ENCODE measurements at places on chromosomes 2 and 18. TPM values are rescaled to one million over a fixed set of nuclear protein-coding genes. Genes with fewer than 3 reads are reported as not detected.

- DNase-seq, result peak; percentile 9
Measured at GRCh38 chr2:228819701-228820100, 451.4 kb downstream of the PID1 start.

- peak; percentile 62 for DNase-seq
Measured at GRCh38 chr2:73156539-73157124, 43.9 kb upstream of the RAB11FIP5 start.

- peak; percentile 36 for DNase-seq
Measured at GRCh38 chr2:170425281-170425751, 247.4 kb downstream of the MYO3B start.

DNA sequence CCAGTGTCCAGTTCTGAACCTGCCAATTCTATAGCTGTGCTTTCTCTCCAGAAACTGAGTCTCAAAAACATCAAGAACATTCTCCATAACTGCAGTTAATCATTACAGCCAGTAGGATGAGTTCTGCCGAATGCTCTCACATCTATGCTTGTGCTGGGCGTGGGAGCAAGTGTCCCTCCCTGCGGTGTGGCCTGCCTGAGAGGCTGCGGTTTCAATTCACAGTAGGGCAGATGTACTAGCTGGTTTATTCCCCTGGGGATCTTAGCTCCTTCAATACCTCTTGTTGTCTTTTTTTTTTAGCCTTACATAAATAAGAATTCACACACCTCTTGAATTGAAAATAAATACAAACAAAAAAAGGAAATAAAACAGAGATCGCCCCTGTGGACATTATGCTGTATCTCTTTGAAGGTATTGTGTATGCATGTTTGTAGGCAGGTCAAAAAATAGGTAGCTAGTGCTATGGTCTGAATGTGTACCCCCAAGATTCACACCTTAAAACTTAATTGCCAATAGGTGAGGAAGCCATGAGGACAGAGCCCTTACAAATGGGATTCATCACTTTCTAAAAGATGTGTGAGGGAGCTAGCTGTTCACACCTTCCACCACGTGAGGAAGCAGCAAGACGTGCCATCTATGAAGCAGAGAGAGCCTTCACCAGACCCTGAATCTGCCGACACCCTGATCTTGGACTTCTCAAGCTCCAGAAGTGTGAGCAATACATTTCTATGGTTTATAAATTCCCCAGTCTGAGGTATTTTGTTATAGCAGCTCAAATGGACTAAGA is 74.3 kb downstream of the BCL2L11 start:
- no peak for DNase-seq

- DNase-seq, result peak; percentile 59
Measured at GRCh38 chr2:230974096-230974913, 21.6 kb upstream of the SPATA3 start.

GRCh38 chr2:209986415-209986814 is 16.0 kb upstream of the RPE start:
- no peak for DNase-seq

- peak; percentile 86 for DNase-seq
Measured at GRCh38 chr2:230680463-230681170, 32.0 kb upstream of the CAB39 start.

GRCh38 chr2:46171411-46171953 is 125.7 kb upstream of the EPAS1 start:
- peak; percentile 95 for DNase-seq

- no peak for DNase-seq
Measured at GRCh38 chr18:61239051-61239450, 94.2 kb upstream of the CDH20 start.

GRCh38 chr2:168699844-168700417 is 102.5 kb upstream of the NOSTRIN start:
- peak; percentile 87 for DNase-seq

GRCh38 chr2:150274108-150274507 is 213.4 kb downstream of the RND3 start:
- peak; percentile 56 for DNase-seq

DNA sequence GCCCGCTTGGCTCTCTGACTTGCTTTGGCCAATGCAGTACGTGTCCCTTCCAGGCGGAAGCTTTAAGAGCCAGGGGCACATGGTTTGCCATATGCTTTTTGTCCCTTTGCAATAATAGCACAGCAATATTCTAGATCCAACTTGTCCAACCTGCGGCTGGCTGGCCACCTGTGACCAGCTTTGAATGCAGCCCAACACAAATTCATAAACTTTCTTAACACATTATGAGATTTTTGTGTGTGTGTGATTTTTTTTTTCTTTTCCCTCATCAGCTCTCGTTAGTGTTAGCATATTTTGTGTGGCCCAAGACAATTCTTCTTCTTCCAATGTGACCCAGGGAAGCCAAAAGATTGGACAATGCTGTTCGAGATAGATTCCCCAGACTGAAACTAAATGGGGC is 119.3 kb upstream of the SIX3 start:
- DNase-seq, result no peak

- DNase-seq, result no peak
Measured at GRCh38 chr18:5890331-5891183, 4.8 kb downstream of the TMEM200C start.

DNA sequence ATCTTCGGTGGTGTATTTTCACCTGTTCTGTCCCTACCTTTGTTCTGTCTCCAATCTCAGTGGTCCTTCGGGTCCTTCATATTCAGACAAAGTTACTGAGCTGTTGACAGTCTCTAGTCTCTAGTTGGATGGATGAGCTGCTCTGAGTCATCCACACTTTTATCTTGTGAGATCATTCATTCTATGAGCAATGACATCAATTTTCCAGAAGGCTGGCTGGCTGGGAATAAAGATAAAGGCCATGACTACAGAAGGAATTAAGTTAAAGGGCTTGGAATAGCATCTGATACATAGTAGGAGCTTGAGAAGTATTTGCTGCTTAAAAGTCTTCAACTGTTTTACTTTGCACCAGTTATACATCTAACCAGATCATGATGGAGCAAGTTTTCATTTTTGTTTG is 43.1 kb upstream of the SLC39A10 start:
- DNase-seq, result peak; percentile 95

- DNase-seq, result no peak
Measured at GRCh38 chr2:235049069-235049468, 97.3 kb downstream of the SH3BP4 start.

DNA sequence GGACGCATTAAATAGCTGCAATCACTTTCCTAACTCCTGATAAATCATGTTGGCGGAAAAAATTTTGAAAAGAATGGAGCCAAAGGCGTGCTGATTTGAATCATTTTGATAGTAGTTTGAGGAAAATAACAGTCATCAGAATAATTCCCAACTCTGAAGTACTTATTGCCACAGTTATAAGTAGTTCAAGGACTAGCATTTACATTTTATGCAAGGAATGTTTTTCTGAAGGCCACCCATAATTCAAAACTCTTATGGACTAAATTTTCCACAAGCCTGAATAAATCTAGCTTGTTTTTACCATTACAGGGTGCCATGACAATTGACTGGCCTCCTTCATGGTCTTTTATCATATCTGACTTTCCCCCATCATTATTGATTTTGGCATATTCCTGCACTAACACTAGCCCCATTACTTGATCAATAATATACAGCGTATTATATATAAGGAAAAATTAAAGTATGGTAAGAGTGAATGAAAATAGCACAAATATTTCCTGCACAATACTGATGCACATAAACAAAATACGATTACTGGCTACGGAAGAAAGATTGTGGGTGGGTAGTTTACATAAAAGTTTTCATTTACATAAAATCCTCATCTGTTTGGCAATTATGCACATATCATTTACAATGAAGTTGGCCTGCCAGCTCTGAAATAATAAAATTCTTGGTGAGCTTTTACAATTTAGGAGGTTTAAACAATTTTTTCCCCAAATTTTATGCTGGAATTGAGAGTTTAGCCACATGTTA is 334.6 kb downstream of the ARL6IP6 start:
- DNase-seq, result no peak

DNA sequence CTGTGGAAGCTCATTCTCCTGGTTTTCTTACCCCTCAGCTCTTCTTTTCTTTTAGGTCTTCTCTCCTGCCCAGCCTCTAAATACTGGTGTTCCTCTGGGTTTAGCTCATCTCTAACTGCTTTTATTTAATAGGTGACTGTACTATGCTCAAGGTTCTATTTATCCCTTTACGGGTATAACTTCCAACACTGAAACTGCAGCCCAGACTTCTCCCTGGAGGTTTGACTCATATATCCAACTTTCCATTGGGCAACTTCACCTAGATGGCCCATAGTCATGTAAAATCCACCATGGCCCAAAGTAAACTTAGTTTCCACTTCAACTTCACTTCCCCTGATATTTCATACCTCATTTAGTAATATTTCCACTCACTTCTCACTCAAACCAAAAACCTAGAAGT is 273.1 kb downstream of the PLCL1 start:
- DNase-seq, result no peak

DNA sequence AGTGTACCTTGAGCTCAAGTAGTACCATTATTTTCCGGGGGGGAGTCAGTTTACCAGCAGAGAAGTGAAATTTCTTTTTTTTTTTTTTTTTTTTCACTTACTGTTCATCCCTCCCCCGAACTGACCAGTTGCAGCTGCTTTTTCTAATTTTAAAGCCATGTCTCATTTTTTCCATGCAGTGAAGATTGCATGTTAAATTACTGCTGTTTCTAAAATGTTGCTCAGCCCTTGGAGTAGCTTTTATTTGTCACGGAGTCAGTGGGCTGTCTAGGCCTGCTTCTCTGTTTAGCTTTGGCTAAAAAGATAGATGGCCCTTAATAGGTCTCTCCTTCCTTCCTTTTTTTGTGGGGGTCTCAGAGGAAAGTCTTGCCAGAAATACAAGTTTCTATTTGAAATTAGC is 70.2 kb downstream of the NGEF start:
- DNase-seq, result no peak

- peak; percentile 94 for DNase-seq
Measured at GRCh38 chr18:43665105-43665788, 388.0 kb upstream of the SYT4 start.

DNA sequence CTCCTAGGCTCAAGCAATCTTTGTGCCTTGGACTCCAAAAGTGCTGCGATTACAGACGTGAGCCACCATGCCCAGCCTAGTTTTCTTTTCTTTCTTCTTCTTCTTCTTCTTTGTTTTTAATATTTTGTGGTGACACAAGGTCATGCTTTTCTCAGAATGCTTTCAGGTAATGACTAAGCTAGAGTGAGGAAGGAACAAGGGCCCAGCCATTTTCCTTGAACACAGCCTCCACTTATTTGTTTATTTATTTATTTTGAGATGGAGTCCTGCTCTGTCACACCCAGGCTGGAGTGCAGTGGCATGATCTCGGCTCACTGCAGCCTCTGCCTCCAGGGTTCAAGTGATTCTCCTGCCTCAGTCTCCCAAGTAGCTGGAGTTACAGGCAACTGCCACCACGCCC is 74.3 kb upstream of the ST3GAL5 start:
- DNase-seq, result no peak

DNA sequence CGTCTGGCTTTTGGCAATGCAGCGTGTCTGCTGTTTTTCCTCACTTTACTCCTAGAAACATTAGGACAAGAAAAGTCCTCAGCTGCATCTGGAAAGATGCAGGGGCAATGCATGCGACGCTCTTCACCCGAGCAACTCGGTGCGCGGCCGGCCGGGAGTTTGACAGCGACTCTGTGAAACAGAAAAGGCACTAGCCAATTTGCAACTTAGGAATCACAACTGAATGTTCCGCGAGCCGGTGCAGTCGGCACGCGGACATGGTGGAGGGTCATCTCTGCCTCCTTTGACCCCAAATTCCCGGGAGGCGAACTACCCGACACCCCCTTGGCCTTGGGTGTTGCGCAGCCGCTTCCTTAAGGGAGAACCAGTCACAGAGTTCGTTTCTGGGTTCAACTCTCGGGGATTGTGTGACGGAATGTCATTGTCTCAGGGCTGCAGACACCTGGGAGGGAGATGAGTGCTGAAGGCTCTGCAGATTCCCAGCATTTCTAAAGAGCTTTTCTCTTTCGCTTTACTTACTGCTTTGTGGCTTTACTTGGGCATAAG is 9.8 kb downstream of the NR4A2 start:
- no peak for DNase-seq

DNA sequence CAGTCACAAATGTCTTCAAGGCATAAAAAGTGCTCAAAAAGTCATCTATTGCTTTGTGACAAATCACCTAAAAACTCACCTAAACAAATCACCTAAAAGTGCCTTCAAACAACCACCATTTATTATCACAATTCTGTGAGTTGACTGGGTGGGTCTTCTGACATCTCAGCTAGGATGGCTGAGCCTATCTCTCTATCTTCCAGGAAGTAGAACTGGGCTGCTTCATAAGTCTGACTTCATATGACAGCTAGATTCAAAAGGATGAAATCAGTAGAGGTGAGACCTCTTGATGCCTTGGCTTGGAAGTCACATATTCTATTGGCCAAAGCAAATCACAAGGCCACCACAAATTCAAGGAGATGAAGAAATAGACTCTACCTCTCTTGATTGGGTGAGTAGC is 199.2 kb upstream of the SLC39A10 start:
- DNase-seq, result no peak

- DNase-seq, result no peak
Measured at GRCh38 chr2:132446444-132446843, 29.8 kb downstream of the GPR39 start.

DNA sequence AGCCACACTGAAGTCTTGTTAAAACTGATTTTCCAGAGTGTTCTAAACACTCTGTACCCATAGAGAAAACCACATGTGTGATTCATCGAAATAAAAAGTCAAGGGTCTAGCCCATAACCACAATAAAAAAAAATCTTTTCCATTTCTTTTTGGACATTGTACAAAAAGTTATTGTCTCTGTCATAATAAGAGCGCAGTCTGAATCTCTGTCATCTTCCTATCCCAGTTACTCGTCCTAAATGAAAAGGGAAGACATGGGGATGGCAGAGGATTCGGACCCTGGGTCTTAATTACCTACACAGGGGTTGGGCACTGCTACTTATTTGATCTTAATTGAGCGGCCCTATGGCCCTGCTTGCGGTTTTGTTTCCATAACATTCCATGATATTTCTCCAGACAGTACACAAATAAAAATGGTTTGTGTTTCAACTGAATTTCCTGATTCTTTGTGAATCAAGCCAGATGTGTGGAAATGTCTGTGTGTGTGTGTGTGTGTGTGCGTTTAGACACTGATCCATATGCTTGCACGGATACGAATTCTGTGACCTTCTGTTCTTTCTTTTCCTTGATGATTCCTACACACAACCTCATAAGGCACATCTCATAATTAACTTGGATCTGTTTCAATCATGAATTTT is 133.4 kb upstream of the SPATS2L start:
- peak; percentile 43 for DNase-seq

The FNDC4 gene
- 11.1 TPM for polyA plus RNA-seq

The CACNB4 gene
- polyA plus RNA-seq, result 0.12 TPM

The REG3G gene
- polyA plus RNA-seq, result not detected

The BMPR2 gene
- 15.7 TPM for polyA plus RNA-seq

The KLHL41 gene
- 0.10 TPM for polyA plus RNA-seq

The CDKL4 gene
- not detected for polyA plus RNA-seq

The ALPG gene
- not detected for polyA plus RNA-seq

The C1QL2 gene
- not detected for polyA plus RNA-seq

The PDE1A gene
- 0.26 TPM for polyA plus RNA-seq

The KLHL14 gene
- polyA plus RNA-seq, result not detected

The SERPINB3 gene
- not detected for polyA plus RNA-seq

The SLC30A3 gene
- polyA plus RNA-seq, result 0.15 TPM

The EPG5 gene
- 35.1 TPM for polyA plus RNA-seq
